ENCODE measurements at places on chromosomes 3 and 15.

DNA sequence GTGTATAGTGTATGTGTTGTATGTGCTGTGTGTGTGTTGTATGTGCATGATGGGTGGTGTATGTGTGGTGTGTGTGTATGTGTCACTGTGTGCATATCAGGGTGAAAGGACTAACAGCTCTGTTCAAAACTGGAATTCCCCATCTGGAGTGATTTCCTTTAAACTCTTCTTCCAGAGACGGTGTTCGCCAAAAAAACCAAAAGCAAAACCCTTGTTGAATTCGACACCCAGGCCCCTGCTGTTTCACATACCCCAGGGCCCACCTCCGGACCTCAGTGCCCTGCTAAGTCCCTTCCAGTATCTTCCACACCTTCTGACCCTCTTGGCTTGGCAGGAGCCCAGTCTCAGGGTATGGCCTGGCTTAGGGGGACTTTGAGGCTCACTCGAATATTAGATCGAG is 44.9 kb upstream of the SEC13 start:
- no peak for DNase-seq

GRCh38 chr15:21262851-21263425 is 177.4 kb downstream of the POTEB3 start:
- no peak for DNase-seq

- DNase-seq = no peak
Measured at GRCh38 chr3:186633481-186633880, 6.7 kb upstream of the FETUB start.

- peak; percentile 96 for DNase-seq
Measured at GRCh38 chr15:70775160-70775559, 11.8 kb upstream of the UACA start.

DNA sequence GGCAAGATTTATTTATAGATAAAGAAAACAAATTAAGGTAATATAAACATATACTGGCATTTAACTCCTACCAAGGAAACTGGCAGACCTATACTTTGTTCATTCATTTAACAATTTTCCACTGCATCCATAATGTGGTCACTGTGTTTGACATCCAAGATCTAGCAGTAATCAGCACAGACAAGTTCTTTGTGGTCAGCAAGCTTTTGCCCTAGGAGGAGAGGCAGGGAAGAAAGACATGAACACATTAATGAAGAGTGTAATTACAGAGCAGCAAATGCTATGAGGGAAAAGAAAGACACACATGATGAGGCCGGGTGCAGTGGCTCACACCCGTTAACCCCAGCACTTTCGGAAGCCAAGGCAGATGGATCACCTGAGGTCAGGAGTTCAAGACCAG is 34.4 kb downstream of the SUCLG2 start:
- DNase-seq = no peak
